ENCODE measurements at places on chromosomes 3 and 15.

DNA sequence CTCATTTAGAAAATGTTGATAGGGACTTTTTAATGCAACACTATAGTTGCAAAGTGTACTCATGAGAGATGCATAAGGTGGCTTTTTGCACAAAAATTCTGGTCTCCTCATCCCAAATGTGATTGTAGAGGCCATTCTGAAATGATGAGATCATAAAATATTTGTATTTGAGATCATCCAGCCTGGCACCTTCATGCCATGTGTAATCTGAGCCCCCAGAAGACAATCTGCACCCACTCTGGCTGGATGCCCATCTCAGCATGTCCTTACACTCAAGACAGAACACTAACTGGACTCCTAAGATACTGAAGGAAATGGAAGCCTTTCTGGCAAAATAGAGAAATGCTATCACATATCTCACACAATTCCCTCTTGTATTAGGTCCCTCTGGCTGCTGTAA lies 49.2 kb downstream of the SLC7A14 start:
- DNase-seq = no peak

DNA sequence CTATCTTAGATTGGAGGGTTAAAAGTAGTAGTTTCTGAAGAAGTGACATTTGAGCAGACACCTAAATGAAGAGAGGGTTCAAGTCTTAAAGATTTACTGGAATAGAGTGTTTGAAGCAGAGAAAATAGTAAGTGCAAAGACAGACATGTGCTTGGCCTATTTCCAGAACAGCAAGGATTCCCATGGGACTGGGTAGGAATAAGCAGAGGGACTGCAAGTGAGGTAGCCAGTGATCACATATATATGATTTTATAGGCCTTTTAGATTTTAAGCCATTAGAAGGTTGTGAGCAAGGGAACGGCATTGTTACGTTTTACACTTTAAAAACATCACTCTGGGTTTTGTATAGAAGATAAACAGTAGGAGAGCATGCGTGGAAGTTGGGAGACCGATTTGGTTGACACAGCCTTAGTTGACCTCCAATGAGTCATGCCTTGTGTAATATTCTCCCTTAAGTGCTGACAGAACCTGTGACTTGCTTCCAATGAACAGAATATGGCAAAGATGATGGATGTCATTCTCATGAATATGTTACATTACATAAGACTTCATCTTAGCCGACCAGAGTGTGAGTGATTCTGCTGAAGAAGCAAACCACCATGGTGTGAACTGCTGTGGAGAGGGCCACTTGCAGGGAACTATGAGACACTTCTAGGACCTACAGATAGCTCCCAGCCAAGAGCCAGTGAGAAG lies 37.1 kb upstream of the SLC4A7 start:
- DNase-seq = no peak

GRCh38 chr3:133492159-133492741 lies 81.2 kb upstream of the CDV3 start:
- DNase-seq = no peak

DNA sequence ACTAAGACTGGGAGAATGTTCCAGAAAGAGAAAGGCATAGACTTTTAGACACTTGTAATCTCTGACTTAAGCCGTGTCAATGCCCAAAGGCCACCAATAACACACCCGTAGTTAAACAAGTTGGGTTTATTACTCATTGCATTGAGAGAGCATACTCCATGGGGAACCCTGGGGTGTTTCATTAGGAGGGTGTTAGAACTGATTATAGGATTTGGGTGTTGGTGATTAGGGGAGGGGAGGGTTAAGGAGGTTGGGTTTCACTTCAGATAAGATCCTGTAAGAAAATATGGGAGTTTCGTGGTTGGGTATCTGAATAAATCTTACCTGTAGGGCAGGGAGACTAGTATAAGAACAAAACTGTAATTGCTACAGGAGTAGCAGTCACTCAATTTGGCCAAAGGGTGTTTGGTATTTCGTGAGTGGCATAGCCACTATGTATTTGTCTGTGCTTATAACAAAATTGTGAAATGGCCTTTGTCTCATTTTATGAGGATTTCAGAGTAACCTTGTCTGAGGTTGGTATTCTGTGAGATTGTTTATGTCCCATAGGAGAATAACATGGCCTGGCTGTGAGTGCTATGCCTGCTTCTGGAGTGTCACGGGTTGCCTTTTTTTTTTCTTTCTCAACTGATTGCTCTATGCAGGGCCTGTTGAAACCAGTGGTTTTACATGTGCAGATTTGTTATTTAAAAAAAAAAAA lies 2.9 kb downstream of the HACD3 start:
- DNase-seq = no peak

DNA sequence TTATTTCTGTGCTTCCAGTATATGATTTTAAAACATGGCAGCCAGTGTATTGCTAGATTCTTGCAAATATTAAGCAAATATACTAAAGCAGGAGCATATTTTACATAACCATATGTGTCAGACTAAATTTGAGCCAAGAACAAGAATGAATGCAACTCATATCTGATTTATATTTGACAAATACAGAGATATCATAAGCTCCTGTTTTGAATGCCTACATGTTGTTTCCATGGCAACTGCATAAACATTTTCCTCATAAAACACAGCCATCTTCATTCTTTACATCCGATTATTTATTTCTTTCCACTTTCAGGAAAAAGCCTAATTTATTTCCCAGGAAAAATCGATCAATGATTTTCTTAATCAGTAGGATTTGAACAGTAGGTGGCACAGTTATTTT lies 172.2 kb upstream of the TSPAN3 start:
- no peak for DNase-seq

- no peak for DNase-seq
Measured at GRCh38 chr15:51193979-51194378, 99.3 kb upstream of the TNFAIP8L3 start.

- DNase-seq = no peak
Measured at GRCh38 chr15:40204100-40204499, 34.8 kb upstream of the PAK6 start.

- no peak for DNase-seq
Measured at GRCh38 chr3:17384567-17385296, 357.7 kb downstream of the TBC1D5 start.

DNA sequence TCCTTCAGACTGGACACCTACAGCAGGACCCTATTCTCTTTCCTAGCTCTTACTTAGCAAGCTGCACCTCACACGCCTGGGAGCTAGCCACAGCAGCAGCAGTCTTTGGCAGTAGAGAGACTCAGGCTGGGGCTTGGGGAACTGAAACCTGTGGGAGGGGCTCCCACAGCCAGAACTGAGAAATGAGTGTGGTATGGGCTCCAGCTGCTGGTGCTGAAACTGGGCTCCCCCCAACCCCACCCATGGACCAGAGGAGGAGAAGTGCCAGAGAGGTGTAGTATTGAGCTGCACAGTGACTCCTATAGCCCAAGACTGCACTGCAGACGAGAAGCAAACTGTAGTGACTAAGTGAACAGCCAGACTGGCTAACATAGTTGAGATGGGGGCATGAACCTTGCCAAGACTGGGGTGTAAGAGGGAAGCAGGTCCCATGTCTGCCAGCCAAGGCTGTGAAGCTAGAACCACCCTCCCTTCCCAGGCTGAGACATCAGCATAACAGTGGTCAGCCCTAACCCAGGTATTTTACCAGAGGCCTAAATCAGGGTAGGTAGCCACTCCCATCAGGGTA lies 62.5 kb downstream of the MYO5A start:
- DNase-seq = peak; percentile 37

DNA sequence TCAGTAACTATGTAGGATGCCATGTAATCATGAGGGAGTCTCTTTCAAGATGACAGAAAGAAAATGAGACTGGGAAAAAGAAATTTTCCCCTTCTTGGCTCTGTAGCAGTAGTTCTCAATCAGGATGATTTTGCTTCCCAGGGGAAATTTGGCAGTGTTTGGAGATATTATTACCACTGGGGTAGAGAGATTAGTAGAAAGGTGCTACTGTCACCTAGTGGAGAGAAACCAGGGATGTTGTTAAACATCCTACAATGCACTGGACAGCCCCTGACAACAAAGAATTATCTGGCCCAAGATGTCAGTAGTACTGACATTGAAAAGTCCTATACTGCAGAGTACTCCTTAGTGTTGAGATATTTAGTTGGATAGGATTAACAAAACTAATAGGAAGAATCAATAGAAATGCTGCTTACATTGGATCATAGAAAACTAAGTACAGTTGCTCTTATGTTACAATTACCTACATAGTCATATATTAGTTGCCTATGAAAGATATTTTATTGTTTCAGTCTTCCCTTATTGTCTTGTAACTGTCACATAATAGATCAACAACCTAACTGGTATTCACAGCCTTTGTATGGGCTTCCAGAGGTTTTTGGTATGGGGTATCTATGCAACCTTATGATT lies 433.3 kb downstream of the RAP2B start:
- peak; percentile 7 for DNase-seq

- peak; percentile 37 for DNase-seq
Measured at GRCh38 chr15:40891810-40892446, 2.3 kb upstream of the VPS18 start.

DNA sequence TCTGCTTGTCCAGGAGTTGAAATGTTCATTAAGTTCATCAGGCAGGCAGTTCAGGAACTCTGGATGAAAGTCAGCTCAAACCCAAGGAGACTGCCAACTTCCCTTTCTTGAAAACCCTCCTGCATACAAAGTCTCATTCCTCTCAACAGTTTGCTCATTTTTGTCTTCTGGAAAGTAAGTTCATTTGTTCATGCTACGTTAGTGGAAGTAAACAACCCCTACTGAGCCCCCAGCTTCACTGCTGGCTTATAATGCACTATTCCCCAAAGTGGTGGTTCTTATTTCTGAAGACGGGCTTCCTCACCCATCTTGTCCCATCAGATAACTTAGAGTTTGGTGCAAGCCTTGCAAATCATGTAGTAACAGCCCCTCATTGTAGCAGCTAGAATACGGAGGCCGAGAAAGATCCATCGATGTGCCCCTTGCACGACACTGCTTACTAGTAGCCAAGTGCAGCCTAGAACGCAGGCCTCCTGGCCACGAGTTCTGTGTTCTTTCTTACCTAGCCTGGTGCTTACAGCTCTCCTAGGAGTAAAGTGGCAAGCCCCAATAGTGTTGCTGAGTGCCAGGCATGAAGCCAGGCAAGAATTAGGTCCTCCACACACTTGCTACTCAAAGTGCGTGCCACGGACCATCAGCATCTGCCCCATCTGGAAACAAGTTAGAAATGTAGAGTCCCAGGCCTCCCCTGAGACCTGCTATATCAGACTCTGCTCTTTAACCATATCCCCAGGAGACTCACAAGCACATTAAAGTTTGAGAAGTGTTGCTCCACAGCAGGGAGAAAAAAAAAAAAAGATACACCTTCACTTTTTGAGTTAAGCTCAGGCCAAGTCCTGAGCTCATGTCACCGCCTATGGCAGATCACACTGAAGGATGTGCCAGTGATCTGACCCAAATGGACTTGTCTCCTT lies 82.5 kb downstream of the RFTN1 start:
- DNase-seq = no peak

DNA sequence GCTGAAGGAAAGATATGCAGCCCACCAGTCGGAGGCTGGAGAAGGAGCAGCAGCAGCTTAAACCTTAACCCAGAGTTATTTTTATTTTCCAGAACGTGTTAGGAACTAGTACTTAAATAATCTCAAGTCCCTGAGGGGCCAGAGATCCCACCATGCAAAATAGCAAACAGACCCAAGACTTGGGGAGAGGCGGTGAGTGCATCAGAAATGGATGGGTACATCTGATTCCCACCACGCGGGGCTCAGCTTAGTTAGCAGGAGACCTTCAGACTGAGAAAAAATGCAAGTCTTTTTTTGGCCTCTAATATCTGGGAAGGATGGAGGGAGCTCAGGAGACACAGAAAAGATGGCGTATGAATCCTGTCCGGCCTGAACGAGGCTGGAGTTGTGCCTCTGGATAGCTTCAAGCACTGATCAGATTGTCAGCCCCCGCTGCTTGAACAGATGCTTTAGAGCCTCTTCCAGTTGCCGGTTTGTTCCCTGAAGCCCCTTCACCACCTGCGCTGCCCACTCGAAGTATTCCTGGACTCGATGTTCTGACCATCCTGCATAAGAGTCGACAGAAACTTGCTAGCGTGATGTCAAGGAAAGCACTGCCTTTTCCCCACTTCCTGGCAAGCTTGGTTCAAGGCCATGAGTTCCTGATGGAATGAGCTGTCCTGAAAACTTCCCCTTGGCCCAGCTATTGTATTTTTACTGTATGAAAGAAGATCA lies 1.3 kb downstream of the HDDC3 start:
- DNase-seq = no peak

GRCh38 chr3:138351916-138352550 lies 3.7 kb downstream of the MRAS start:
- DNase-seq = no peak

DNA sequence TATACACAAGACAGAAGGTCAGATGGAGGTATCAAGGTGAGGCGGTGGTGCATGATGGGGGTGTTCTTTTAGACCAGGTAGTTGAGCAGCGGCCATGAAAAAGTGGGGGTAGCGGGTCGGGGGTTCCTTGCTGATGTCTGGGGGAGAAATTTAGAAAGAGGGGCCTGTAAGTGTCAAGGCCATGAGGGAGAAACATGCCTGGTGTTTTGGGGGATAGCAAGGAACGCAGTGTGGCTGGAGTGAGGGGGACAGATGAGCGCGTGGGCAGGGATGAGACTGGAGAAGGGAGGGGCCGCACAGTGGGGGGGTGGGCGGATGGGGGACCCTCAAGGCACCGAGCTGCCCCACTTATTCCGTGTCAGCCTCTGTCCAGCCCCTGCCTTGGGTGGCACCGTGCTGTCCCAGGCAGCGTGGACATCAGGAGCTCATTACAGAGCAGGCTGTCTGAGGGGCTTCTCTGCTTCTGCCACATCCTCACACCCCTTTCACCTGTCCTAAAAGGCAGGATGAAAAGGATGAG lies 143.3 kb downstream of the SMAD6 start:
- no peak for DNase-seq

- DNase-seq = no peak
Measured at GRCh38 chr3:160893207-160893606, 137.2 kb downstream of the PPM1L start.

DNA sequence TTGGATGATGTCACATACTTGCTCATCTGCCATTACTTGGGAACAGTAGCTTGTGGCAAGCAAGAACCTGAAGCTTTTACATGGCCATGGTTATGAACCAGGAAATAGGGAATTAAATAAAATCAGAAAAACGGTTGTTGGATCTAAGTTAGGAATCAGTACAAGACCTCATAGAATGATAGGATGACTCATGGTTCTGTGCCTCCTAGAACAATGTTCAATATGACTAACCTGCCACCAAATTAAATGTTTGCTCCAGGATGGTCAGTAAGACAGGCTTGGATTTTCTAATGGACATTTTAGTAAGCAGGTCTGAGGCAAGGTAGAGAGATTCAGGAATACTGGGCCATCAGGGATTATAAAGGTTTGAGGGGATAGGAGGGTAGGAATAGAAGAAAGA lies 218.9 kb downstream of the PLOD2 start:
- DNase-seq = no peak

DNA sequence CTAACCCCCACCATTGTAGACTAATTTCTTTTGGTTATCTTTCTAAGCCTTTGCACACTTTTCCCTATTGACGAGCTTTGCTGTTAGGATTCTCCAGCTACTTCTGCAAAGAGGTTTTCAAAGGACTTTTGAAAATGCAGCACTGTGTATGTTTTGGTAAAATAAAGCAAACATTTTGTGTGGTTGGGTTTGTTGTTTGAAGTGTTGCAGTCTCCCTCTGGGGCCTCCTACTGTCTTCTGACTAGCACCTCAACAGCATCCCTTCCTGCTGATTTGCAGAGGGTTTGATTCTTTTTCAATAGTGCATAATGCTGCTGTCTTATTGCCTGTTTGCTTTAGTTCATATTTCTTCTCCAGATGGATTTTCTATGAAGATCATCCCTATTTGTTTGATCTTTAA lies 775.1 kb upstream of the CFAP20DC start:
- DNase-seq = no peak
